NCI-H446 (cell line): ENCODE measurements at places on chromosomes 11 and 22.

DNA sequence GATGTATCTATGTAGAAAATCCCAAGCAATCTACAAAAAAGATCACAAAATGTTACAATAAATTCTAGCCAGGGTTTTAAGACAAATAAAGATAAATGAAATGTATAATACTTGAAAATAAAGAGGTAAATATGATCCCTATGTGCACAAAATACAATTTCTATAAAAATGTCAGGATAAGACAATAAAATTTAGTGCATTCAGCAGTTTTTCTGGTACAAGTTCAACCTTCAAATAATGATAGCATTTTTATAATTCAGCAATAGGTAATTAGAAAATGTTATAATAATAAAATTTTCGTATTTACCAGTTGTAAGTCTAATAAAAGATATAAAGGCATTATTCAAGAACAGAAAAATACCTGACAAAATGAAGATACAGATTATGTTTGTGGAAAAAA, 726.8 kb upstream of the FAT3 start:
- DNase-seq = no peak

GRCh38 chr11:126355324-126355925, at the start of gene ST3GAL4:
TSS of gene ST3GAL4 (plus strand) at chr11:126355686. CDS start at chr11:126406156, 50,470 bp downstream.
- DNase-seq = peak; percentile 82

GRCh38 chr11:43278193-43278956, 33.4 kb upstream of the API5 start:
- DNase-seq = peak; percentile 32

GRCh38 chr11:490186-490929, 16.7 kb downstream of the RNH1 start:
- no peak for DNase-seq

DNA sequence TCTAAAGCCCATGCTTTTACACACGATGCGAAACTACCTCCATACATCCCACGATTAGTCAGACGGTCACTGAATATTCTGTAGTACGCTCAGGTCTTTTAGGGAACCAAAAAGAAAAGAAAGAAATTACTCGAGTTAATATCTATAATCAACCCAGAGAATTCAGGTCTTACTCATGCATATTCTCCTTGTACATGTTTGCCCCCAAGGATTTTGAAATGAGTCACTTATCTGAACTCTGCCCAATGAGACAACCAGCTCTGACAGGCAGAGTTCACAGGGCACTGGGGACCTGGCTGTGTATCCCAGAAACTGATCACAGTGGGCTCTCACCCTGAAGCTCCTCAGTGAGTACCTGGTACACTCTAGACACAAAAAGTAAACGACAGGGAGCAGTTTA, 29.2 kb downstream of the RASSF10 start:
- DNase-seq = no peak

GRCh38 chr22:50260434-50260800, 1.1 kb downstream of the MAPK12 start:
- DNase-seq = no peak

DNA sequence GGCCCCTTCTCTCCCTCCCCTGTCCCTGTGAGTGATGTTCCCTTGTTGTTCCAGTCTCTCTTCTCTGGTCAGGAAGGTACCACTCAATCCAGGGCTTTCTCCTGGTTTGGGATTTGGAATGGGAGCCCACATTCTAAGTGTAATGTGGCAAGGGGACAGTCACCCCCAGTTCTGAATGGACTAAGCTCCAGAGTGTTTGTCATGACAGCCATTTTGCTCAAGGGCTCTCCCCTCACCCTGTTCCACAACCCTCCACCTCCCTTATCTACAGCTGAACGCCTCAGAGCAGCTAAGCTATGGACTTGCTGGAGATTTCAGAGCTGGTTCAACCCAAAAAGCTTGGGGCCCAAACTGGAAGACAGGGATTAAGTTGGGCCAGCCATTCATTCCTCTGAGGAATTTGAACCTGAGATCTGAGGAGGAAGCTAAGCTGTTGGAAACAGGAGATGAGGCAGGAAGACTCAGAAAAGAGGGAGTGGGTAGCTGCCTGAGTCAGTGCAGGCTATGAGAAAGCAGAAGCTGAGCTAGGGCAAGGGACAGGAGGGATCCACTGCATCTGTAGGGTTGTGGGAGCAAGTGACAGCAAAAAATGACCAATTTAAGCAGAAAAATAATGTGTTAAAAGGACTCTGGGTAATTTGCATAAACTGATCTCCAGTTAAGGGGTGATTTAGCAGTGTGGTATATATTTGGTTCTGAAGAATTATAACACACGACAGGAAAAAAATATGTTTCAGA, 22.9 kb upstream of the FCHSD2 start:
- DNase-seq = no peak

GRCh38 chr22:44871782-44872181, 119.4 kb downstream of the ARHGAP8 start:
- no peak for DNase-seq

GRCh38 chr11:3014057-3014938, 22.2 kb upstream of the NAP1L4 start:
- DNase-seq = no peak

DNA sequence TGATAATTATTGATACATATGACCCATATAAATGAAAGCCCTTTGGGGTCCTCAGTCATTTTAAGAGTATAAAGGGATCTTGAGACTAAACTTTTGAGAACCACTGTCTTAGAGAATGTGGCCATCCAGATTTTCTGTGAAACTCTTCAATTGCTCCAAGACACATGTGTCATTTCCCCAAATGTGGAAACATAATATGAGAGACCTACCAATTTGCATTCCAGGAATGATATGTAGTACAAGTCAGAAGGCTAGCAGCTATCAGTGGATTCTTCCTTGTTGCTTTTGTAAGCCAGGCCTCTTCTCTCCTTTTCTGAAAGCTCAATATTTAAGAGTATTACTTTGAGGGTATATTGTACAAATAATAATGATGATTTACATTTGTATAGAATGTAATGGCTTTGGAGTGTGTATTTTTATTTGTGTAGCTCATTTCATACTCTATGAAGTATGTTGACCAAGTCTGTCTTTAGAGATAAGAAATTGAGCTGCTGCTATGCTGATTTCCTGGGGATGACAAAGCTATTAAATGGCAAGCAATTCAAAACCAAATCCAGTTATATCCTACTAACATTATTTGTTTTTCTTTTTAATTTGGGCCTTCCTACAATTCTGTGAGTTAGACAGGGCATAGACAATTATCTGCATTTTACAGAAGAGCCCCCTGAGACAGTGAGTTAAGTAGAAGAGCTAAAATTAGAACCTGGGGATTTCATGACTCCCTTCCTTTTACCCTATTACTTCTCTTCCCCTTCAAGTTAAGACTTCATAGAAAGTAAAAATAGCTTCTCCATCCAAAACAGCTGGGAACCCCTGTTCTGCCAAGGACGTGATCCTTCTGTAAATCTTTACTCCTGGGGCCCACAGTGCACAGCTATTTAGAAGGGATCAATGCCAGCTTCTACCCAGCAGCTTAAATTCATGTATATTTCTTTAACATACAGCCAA, 131.9 kb downstream of the WNT11 start:
- DNase-seq = no peak

DNA sequence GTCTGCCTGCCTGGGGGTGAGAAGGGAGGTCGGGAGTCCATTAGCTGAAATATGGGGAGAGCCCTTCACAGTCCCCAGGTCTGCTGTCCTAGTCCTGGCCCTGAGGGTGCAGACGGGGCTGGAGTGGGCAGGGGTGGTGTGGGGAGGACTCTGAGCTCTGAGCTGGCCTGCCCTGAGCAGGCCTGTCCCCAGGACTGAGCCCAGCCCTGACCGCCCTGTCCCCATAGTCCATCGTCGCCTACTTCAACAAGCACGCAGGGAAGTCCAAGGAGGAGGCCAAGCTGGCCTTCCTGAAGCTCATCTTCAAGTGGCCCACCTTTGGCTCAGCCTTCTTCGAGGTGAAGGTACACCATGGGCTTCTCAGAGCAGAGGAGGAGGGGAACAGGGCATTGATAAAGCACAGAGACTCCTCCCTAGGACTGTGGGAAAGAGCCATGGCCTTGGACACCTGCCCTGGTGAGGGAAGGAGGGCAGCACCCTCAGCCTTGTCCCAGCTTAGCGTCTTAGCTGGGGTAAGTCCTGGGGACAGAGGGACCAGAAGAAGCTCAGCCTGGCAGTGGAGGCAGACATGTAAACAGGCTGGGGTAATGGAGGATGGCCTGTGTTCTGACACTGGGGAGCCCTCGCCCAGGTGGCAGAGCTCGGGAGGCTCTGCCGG, 83.7 kb downstream of the MYO7A start:
- no peak for DNase-seq

DNA sequence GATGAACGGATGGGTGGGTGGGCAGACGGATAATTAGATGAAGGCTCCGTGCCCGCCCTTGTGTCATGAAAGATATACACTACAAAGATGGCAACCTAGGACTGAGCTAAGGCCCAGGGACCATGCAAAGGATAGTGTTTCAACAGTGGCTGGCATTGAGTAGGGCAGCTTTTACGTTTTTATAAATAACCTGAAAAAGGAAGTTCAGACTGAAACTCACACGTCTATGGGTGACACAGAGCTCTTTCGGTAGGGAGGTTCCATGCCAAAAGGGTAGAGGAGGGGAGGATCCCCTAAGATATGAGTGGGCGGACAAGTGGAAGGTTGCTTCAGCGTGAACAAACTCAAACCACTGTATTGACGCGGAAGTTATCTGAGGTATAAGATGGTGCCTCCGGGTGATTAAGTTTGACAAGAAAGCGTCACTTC, 90.5 kb downstream of the UBASH3B start:
- DNase-seq = no peak

- DNase-seq = no peak
Measured at GRCh38 chr11:70627219-70627618, 228.9 kb downstream of the CTTN start.

- no peak for DNase-seq
Measured at GRCh38 chr11:12770966-12771597, 96.9 kb downstream of the TEAD1 start.

- no peak for DNase-seq
Measured at GRCh38 chr11:8732324-8732670, 49.7 kb downstream of the RPL27A start.

GRCh38 chr11:62054484-62055121, 69.2 kb upstream of the INCENP start:
- peak; percentile 46 for DNase-seq

GRCh38 chr11:10893714-10894151, 35.9 kb upstream of the ZBED5 start:
- DNase-seq = peak; percentile 51

GRCh38 chr11:88538098-88538497, 200.6 kb upstream of the CTSC start:
- no peak for DNase-seq

- no peak for DNase-seq
Measured at GRCh38 chr22:44890416-44891292, 119.2 kb downstream of the PHF21B start.

- peak; percentile 45 for DNase-seq
Measured at GRCh38 chr11:82405421-82405820, 328.2 kb downstream of the FAM181B start.
